ENCODE measurements at places on chromosomes 13 and 19.
A peak's percentile ranks its signal among the peaks of the same experiment; 100 is the strongest.

DNA sequence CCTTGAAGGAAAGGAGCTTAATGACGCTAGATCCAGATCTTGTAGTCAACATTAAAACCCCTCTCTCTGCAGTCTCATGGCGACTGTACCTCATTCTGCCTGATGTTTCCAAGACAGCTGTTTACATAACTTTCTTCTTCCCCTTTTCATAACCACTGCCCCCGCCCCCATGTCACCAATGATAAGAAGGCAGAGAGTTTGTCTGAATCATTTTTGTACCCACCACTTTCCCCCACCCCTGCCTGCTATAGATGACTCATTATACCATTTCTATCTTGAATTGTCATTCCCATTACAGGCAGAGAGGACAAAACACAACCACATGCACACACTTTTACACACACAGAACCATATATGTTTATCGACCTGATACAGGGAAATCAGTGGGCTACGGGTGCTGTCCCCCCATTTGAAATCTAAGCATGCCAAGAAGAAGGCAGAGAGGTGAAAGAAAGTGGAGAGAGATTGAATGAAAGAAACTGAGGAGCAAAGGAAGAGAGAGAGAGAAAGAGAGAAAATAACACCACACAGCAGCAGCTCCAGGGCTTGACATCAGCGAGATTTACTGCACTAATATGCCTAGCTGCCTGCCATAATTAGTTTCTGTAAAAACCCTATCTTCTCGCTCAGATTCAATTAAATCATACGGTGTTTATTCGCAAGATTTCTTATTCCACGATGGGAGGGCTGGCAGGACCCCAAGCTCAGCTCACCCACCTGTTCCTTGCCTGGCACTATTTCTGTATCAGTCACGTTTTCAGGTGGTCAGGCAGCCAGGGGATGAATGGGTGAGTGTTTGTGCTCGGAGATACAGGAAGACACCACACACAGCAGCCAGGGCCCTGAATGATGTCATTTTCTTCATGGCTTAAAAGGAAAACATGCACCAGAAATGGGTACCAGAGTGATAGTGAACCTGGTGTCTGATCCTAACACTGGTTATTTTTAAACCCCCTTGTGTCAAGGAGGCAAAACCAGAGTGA lies 114.3 kb upstream of the SERP2 start:
- peak; percentile 34 for DNase-seq

- no peak for DNase-seq
Measured at GRCh38 chr13:80239571-80240255, 101.2 kb downstream of the SPRY2 start.

DNA sequence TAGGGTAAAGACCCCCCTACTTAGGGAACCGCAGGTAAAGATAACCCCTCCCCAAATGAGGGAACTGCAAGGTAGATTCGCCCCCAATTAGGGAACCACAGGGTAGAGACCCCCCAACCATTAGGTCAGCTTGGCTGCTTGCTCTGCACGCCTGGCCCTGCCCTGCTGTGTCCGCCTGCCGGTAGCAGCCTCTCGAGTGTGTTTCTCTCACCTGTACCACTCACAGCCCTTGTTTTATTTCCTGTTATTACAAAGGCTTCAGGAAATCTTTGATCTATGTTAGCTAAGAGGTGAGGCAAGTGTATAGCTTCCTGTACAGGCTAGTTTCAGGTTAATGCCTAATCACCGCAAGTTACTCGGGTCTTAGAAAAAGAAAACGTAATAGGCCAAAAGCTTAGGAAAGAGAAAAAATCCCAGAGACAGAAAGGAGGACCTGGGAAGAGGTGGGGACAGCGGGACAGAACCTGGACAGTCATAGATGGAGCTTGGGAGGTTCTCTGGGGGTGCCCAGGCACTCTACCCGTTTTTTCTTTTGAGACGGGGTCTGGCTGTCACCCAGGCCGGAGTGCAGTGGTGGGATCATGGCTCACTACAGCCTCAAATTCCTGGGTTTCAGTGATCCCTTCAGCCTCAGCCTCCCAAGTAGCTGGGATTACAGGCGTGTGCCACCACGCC lies 23.1 kb upstream of the EIF3G start:
- peak; percentile 54 for DNase-seq

- DNase-seq: no peak
Measured at GRCh38 chr19:48121909-48122371, 11.3 kb upstream of the PLA2G4C start.

GRCh38 chr13:113630296-113630695 lies 27.7 kb downstream of the ATP4B start:
- no peak for DNase-seq

GRCh38 chr19:34881982-34882381 lies 44.7 kb upstream of the ZNF30 start:
- no peak for DNase-seq

DNA sequence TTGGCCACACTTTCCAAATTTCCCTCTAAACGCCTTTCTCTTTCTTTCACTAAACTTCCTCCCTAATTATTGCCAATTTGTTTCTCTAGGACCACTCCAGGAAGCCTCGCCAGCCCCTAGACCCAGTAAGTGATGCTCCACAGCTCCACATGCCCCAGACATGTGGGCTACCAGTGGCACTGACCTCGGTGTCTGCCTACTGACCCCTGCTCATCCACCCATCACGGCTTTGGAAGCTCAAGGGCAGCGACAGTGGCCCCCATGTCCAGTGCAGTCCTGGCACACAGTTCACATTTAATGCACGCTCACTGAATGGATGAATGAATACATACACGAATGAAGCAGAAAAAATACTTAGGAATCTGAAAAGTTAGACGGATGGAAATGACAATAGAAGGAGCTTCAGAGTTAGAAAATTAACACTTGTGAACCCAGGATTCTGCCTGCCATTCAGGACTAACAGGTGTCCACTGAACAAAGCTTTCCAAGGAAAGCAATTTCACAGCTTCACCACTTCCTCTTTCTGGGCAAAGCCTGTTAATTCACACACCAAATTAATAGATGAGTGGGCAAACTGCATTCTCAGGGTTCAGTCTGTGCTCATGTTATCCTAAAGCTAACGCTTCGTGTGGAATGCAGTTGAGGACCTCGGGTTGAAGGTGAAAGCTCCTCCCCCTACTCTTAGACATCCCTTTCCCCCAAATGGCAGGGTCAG lies 50.9 kb downstream of the CCDC70 start:
- DNase-seq: no peak

DNA sequence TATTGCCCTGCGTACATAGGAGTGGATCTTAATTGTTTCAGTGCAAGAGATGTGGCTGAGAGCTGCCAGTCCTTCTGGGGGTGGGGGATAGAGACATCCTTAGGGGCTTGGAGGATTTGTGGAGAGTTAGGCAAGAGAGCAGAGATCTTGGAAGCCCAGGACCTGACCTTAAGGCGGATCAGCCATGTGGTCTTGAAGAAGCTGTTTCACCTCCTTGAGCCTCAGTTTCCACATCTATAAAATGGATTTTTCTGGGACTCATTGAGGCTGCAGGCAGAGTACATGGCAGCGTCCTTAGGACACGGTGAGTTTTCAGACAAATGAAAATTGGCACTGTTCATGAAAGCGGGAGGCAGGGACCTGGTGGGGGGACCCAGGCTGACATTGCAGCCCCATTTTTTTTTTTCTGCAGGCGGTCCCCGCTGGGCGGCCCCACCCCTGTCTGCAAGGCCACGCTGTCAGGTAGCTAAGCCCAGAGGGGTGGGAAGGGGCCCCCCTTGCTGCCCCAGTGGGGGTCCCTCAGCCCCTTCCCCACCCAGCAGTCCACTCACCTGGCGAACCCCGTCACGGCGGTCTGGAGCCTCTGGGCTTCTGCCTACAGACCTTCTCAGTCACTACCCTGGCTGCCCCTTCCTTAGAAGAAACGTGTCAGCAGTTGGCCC lies 30.0 kb downstream of the PDE4A start:
- DNase-seq: no peak

GRCh38 chr19:51690454-51691073 lies 2.6 kb upstream of the SPACA6 start:
- peak; percentile 18 for DNase-seq

GRCh38 chr19:54439174-54439851 lies 9.7 kb upstream of the LENG8 start:
- no peak for DNase-seq

DNA sequence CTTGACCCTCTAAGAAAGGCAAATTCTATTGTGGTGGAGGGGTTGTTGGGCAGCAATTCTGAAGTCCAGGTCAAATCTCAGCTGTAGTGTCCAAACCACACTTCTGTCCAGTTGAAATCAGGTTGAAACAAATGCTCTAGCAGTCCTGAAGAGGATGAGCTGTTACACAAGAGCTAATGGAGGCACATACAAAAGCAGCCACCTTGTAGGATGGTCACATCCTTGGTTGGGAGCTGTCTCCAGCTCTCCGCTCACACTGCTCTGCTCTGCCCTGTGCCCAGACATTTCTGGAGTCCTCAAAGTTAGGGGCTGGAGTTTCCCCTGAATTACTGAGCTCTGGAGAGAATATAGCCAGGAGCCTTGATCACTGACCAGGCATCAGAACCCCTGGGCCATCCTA lies 47.2 kb downstream of the GPR12 start:
- no peak for DNase-seq

DNA sequence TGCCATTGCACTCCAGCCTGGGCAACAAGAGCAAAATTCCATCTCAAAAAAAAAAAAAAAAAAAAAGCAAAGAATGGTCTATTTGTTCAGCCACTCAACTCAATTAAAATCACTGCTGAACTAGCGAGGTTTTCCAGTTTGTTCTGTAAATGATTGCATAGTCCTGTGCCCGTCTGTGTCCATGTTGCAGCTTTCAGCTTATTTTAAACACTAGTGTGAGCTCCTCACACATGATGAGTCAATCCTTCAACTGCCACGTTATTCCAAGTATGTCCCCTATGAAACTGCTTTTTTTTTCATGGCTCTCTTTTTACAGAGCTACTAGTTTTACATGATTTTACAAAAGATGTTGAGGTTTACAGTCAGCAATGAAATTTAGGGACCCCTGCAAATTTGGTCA lies 12.2 kb downstream of the SUGP2 start:
- DNase-seq: no peak

- no peak for DNase-seq
Measured at GRCh38 chr13:32638739-32639138, 52.5 kb downstream of the PDS5B start.

GRCh38 chr13:102040812-102041211 lies 361.0 kb downstream of the FGF14 start:
- DNase-seq: no peak

DNA sequence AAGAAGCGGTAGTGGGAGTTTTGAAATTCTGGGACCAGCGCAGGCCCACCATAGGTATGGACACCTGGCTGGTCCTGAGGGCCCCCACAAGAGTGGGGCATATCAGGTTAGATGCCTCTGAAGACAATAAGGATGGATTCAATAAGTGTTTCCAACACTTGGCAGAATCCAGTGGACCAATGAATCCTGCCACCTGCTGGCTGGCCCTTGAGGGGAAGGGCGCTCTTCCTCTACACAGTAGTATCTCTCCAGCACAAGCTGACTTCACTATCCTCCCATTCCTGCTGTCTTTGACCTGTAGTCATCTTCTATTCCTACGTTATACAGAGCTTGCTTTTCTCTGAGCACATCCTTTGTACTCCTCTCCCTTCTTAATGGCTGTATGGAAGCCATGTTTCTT lies 199.7 kb upstream of the TSHZ3 start:
- no peak for DNase-seq

DNA sequence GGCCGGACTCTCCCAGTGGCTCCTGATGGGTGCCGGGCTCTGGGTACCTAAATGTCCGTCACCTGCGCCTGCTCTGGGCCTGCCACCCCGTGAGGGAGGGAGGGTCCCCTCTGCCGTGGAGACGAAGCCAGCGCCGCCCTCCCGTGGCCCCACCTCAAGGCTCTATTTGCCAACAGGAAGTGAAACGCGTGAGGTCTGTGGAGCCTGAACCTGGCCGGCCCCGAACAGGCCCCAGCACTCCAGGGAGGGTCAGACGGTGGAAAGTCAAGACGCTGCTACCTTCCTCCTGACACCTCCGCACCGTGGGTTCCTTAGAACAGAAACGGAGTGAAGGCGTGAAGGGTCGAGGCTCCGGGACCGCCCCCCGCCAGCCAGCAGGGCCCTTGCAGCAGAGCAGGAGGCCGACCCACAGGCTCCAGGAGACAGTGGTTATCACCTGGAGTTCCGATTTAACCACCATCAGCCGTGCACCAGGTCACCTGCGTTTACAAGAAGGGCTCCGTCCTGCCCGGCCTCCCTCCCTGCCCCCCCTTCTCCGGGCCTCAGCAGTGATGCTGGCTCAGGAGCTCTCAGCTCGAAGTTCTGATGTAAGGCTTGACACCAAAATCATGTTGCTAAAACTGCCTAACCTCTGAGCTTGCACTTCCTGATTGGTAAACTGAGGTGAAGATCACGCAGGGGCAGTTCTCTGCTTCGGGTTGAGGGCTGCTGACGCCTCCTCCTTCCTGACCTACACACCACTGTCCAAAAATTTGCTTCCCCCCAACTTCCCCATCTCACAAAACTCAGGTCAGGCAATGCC lies 50.9 kb upstream of the C13orf46 start:
- DNase-seq: peak; percentile 21

GRCh38 chr19:15631817-15632216 lies 8.9 kb upstream of the CYP4F3 start:
- peak; percentile 33 for DNase-seq

- DNase-seq: no peak
Measured at GRCh38 chr13:42607546-42607945, 33.6 kb downstream of the TNFSF11 start.

DNA sequence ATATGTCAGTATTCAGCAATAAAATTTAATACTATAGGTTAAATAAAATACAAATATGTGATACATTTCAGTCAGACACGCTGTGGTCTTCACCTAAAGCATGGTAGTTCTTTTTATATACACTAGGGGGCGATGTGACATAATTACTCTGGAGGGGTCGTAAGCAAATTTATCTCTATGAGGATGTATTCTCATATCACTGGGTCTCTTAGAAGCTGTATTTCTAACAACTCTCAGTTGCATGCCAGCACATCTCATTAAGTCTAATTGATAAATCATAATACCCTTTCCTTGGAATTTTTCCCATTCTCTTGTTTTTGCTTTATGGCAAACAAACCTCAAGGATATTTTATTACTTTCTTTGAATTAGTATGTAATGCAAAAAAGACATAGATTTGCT lies 3.9 kb upstream of the PCDH17 start:
- DNase-seq: no peak

GRCh38 chr19:18637673-18638630 lies 1.1 kb downstream of the KLHL26 start:
- DNase-seq: no peak

DNA sequence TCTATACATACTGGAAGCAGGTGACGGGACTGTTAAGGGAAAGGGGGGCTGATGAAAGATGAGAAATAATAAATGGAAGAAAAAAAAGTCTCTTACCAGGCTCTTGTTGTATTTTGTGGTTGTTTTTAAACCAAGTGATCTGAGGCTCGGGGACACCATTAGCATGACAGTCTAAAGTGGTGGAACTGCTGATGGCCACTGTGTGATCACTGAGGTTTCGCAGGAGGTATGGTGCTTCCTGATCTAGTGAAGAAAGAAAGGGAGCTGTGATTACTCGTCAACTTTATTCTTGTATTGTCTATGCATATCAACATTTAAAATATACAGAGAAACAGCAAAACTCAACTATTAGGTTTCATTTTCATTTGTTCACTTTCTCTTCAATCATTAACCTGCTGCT lies 110.1 kb downstream of the FLT1 start:
- DNase-seq: peak; percentile 36

Measured in immature natural killer cell (primary cell).